ENCODE measurements at places on chromosomes 7 and 10.

GRCh38 chr7:151735186-151735850 is 141.6 kb downstream of the PRKAG2 start:
- no peak overlapping the region for H3K27ac ChIP-seq
- H3K4me3 ChIP-seq, result no peak overlapping the region
- no peaks in the 10 kb centered on the region for H3K36me3 ChIP-seq
- DNase-seq, result no peak
- no peaks in the 10 kb centered on the region for H3K4me1 ChIP-seq

DNA sequence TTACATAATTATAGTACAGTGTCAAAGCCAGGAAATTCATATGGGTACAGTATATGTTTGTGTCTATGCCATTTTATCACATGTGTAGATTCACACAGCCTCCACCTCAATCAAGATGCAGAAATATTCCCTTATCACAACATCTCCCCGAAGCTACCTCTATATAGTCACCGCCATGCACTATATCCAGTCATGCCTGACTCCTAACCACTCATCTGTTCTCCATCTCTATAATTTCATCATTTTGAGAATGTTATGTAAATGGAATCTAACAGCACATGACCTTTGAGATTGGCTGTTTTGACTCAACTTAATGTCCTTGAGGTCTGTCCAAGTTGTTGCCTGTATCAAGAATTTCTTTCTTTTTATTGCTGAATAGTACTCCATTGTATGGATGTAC is 22.3 kb upstream of the SLC25A13 start:
- H3K27me3 ChIP-seq, result no peaks in the 10 kb centered on the region
- no peak overlapping the region for H3K27ac ChIP-seq
- H3K4me1 ChIP-seq, result no peaks in the 10 kb centered on the region
- no peaks in the 10 kb centered on the region for H3K36me3 ChIP-seq
- no peak for DNase-seq

DNA sequence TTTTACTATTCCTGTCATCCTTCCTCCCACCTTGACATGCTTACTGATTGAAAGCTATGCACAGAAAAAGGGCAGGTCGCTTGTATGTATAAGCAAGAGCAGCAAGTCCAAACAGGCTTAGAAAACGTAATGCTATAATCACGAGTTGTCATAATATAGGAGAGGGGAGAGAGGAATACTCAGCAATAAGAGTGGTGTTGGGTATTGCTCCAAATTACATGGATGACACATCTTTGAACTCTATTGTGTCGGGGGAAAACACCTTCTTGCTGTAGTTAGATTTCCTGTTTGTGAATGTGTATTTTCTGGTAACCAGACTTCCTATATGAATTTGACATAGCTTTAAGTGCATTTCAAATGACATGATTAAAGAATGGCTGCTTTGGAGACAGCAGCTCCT is 7.5 kb downstream of the MET start:
- DNase-seq, result no peak
- no peaks in the 10 kb centered on the region for H3K27me3 ChIP-seq

DNA sequence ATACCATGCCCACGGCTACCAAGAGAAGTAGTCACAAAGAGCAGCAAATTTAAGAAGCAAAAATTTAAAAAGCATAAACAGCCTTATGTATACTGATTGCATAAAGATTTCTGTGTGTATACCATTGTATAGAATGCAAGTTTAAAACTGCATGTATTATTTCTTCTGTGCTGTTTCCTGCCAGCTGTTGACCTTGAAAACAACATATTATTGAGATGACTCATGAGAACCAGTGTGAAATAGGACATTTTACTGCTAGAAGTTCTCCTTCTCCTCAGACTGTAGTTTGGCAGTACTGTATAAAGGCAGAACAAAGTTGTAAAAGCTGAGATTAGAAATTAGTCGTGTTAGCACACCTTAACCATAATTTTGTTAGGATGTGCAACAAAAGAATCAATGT is 42.3 kb upstream of the SGCE start:
- no peak overlapping the region for H3K4me3 ChIP-seq
- no peak overlapping the region for H3K27ac ChIP-seq
- DNase-seq, result peak; percentile 39

GRCh38 chr10:71878327-71879034 is 27.4 kb upstream of the PSAP start:
- H3K27me3 ChIP-seq, result no peaks in the 10 kb centered on the region
- H3K4me1 ChIP-seq, result no peaks in the 10 kb centered on the region
- no peak overlapping the region for H3K27ac ChIP-seq
- H3K4me3 ChIP-seq, result no peak overlapping the region
- no peaks in the 10 kb centered on the region for H3K36me3 ChIP-seq
- DNase-seq, result no peak

- H3K4me3 ChIP-seq, result no peak overlapping the region
- peaks cover 11% of the 10 kb centered on the region for H3K4me1 ChIP-seq
- no peaks in the 10 kb centered on the region for H3K27me3 ChIP-seq
- DNase-seq, result peak; percentile 53
These were observed 47.7 kb upstream of the MGAM2 start for GRCh38 chr7:142063551-142064442.

DNA sequence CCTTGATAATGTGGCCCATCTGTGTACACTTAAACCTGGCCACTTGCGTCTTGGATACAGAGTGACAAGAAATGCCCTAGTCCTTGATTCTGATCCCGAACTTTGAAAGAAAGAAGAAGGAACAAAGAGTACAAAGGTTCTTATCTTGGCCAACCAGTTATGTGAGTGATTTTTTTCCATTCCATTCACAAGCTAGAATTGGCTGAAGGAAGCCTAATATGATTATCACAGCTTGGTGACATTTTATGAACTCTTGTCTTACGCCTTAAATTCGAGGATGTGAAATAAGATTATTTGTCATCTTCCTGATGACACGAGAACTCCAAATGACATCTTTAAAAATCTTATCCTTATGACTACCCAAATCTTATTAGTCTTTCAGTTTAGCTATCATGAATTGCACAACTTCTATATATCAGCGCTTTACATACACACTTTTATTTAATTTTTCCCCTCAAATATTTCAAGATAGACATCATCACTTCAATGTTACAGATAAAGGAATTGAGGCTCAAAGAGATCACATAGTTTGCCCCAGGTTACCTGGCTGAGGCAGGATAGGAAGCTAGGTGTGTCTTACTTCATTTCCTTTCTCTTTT is 13.0 kb upstream of the SP4 start:
- H3K36me3 ChIP-seq, result no peaks in the 10 kb centered on the region
- DNase-seq, result no peak
- no peaks in the 10 kb centered on the region for H3K4me1 ChIP-seq

DNA sequence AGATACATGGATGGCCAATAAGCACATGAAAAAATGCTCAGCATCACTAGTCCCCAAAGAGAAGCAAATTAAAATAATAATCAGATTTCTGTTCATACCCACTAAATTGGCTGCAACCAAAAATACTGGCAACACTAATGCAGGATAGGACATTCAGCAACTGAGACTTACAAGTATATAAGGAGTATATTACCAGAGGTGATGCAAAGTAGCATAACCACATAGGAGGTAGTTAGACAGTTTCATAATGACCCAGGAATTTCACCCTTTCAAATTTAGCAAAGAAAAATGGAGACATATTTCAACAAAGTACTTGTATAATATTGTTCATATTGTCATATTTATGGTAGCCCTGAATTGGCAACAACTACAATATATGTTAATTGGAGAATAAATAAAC is 727.8 kb downstream of the GRID1 start:
- no peaks in the 10 kb centered on the region for H3K4me1 ChIP-seq
- H3K27me3 ChIP-seq, result no peaks in the 10 kb centered on the region

DNA sequence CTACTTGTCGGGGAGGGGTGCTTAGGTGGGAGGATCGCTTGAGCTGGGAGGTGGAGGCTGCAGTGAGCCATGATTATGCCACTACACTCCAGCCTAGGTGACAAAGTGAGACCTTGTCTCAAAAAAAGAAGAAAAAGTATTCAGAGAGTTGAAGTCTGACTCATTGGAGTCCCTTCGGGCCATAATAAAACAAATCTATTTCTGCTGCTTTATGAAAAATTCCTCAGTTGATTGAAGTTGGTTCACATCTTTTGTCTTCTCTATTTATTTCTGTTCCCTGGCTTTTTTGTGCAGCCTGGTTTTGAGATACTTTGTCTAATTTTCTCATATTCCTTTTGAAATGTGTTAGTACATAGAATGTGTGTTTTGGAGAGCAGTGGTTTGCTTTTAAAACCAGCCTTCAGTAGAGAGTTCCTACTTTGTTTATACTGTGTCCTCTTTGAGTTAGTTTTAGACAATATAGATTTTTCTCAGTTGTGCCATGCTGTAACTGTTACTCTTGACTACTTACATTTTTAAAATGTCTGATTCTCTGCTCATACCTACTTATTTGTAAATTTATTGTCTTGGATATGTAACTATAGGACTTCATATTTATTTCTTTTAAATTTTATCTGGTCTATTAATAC is 36.7 kb downstream of the LUC7L2 start:
- no peak for DNase-seq
- no peaks in the 10 kb centered on the region for H3K27me3 ChIP-seq
- H3K4me3 ChIP-seq, result no peak overlapping the region
- no peak overlapping the region for H3K27ac ChIP-seq

- no peaks in the 10 kb centered on the region for H3K36me3 ChIP-seq
- H3K27me3 ChIP-seq, result no peaks in the 10 kb centered on the region
- no peaks in the 10 kb centered on the region for H3K4me1 ChIP-seq
These were observed 115.4 kb downstream of the MDFIC start for GRCh38 chr7:115037128-115037802.

DNA sequence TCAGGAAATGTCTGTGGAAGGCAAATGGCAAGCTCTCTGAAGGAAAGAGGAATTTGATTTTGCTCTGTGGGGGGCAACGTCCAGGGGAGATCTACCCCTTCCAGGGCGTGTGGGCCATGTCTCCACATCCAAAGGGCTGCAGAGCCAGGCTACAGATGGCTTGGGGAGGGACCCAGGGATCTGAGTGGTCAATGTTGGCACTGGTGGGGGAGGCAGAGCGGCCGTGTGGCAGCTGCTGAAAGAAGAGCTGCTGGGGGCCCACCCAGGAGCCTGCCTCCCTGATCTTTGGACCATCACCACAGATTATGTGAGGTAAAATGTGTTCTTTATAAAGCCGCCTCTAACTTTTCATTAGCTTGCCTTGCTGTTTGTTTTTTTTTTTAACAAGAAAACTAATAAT is 144.1 kb downstream of the HERPUD2 start:
- H3K4me3 ChIP-seq, result no peak overlapping the region
- H3K36me3 ChIP-seq, result no peaks in the 10 kb centered on the region
- H3K27me3 ChIP-seq, result no peaks in the 10 kb centered on the region
- no peak for DNase-seq
- H3K4me1 ChIP-seq, result no peaks in the 10 kb centered on the region

DNA sequence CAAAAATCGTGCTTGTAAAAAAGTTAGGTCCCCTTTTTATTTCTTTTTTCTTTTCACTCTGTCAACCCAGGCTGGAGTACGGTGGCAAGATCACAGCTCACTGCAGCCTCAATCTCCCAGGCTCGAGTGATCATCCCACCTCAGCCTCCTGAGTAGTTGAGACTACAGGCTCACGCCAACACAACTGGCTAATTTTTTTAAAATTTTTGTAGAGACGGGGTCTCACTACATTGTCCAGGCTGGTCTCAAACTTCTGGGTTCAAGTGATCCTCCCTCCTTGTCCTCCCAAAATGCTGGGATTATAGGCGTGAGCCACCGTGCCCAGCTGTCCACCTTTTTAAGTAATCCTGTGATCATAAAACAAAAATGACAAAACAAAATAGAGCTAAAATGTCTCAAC is 19.4 kb upstream of the ARHGAP12 start:
- H3K27ac ChIP-seq, result peak overlapping the region; percentile 81
- no peaks in the 10 kb centered on the region for H3K27me3 ChIP-seq
- peaks cover 6% of the 10 kb centered on the region for H3K4me1 ChIP-seq
- no peak for DNase-seq
- H3K36me3 ChIP-seq, result no peaks in the 10 kb centered on the region
- H3K4me3 ChIP-seq, result no peak overlapping the region

GRCh38 chr7:70833726-70834125 is 298.2 kb upstream of the GALNT17 start:
- DNase-seq, result no peak
- H3K27me3 ChIP-seq, result peaks cover 15% of the 10 kb centered on the region
- H3K36me3 ChIP-seq, result no peaks in the 10 kb centered on the region

DNA sequence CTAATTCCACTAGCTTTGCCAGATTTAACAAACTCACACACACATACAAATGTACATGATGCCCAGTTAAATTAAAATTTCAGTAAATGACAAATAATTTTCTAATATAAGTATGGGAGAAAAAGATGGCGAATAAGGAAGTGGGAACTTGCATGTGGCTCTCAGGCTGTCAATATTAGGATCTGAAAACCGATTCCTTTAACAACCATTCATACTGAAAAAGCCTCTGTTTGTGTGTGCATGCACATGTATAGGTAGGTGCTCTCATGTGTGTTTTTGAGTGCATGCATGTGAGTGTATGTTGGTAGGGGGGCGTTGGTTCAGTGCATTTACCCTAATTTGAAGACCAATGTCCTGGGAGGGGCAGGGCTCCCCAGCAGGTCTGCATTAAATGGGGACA is 125.3 kb downstream of the HTR7 start:
- DNase-seq, result no peak
- no peaks in the 10 kb centered on the region for H3K36me3 ChIP-seq
- no peaks in the 10 kb centered on the region for H3K27me3 ChIP-seq
- H3K4me3 ChIP-seq, result no peak overlapping the region

DNA sequence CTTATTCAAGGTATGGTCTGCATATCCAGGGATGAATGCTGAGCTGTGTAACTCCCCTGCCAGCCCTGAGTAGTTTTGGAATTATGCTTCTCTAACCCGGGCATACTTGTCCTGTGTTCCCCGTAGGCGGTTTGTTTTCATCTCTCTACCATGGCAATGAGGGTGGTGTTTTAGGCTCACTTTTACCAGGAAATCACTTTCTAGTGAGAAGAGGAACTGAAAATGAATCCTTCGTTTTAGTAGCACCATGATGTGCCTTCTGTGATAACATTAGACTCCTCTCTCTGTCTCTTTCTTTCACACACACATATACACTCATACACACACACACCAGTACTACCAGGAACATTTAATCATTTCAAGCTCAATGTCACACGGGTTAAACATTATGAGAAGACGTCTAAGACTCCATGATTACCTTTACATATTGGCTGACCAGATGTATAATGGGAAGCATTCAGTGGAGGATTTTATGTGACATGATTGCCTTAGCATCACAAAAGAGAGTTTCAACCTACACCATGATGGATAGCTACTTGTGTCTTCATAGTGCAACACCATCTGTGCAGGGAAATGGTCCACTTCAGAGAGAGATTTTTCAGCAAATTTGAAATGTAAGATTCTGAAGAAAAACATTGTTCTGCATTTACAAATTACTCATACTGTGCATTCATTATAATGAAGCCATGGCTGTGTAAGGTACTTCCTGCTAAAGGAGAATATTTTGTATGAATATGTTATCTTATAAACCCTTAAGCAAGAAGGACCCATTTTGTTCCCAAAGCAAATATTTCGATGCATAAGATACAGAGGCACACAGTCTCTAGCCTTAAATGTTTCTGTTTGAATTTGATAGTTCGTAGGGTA is 31.0 kb upstream of the PFKP start:
- no peak overlapping the region for H3K27ac ChIP-seq
- H3K4me1 ChIP-seq, result no peaks in the 10 kb centered on the region
- no peaks in the 10 kb centered on the region for H3K36me3 ChIP-seq
- no peak for DNase-seq
